ENCODE measurements at places on chromosomes 5 and 9.

- no peak for DNase-seq
Measured at GRCh38 chr9:77420641-77421040, 227.5 kb downstream of the GNA14 start.

DNA sequence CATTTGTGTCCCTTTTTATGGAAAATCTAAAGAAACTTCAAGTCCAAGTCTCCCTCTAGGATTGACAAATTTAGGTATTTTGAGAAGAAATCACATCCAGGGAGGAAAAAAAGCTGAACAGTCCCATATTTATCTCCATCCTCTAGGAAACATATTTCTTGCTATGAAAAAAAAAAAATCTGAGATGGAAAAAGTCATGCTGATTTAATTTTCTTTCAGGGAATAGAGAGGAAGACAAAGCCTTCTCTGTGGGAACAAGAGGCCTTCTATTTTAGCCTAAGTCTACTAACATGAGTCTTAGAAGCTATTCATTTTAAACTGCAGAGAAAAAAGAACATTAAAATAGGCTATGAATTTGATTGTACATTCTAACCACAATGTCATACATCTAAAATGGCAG lies 63.1 kb upstream of the CDK5RAP2 start:
- DNase-seq = no peak

DNA sequence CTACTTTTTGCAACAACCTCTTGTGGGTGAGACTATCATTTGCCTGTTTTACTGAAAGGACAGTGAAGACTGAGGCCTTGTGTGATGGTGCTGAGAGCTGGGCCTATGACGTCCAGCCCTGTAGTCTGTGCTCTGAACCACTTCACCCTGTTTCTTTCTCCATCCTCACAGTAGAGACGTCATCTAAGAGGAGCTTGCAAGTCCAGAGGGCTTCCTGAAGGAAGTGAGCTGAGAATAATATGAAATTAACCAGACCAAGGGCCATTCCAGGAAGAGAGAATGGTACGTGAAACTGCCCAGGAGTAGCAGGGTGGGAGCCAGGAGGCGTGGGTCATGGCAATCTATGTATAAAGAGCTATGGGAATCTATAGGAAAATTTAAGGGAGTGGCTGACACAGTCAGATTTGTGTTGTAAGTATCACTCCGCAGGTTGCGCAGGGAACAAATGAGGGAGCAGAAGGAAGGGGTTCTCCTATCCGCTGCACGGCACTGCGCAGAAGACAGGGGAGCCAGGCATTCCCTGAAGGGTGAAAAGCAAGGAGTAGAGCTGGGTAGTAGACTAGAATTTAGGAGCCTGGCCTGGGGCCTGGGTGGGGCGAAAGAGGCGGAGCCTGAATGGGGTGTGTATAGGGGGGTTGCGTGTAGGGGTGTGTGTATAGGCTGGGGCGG lies 596 bp upstream of the FGFR4 start:
- no peak for DNase-seq

DNA sequence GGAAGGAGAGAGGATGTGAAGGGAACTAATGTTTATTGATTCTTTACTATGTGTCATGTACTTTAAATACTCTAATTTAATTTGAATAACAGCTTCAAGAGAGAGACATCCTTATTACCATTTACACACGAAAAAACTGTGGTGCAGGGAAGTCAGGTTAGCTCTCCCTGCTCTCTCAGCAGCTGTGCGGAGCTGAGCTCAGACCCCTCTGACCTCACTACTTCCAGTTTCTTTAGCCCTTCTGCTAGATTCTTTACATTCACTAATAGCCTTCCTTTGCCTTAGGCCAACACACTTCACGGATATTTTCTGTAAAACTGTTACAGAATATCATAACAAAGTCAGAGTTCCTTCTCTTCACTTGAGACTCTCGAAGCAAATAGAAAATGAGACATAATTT lies 131.3 kb upstream of the ARRDC3 start:
- no peak for DNase-seq
